ENCODE measurements at places on chromosomes 12 and 14.
A peak's percentile ranks its signal among the peaks of the same experiment; 100 is the strongest.

GRCh38 chr14:34937442-34937841 lies 45.4 kb upstream of the SRP54 start:
- H3K27ac ChIP-seq, result no peak overlapping the region
- H3K4me3 ChIP-seq, result no peak overlapping the region

DNA sequence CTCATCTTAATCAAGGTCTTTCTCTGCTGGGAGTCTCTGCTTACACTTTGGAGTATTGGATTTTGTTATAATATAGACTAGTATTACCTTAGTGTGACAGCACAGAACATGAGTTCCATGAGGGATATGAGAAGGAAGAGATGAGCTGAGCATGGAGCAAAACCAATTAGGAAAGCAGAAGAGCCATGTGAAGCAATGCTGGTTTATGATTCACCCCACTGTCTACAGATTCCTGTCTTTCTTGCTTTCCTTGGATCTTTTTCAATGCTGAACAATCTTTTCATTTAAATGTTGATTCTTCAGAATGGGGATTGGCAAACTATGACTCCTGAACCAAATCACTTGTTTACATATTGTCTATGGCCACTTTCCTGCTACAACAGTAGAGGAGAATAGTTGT lies 70.4 kb upstream of the KITLG start:
- no peaks in the 10 kb centered on the region for H3K4me1 ChIP-seq
- no peak for DNase-seq
- H3K4me3 ChIP-seq, result no peak overlapping the region
- no peak overlapping the region for H3K27ac ChIP-seq
- no peaks in the 10 kb centered on the region for H3K27me3 ChIP-seq

GRCh38 chr12:52971679-52972329 lies 22.9 kb downstream of the KRT18 start:
- H3K4me3 ChIP-seq, result no peak overlapping the region
- no peaks in the 10 kb centered on the region for H3K27me3 ChIP-seq
- no peak for DNase-seq
- no peak overlapping the region for H3K27ac ChIP-seq
- no peaks in the 10 kb centered on the region for H3K36me3 ChIP-seq

- H3K27me3 ChIP-seq, result no peaks in the 10 kb centered on the region
- DNase-seq, result no peak
- H3K27ac ChIP-seq, result no peak overlapping the region
- H3K36me3 ChIP-seq, result no peaks in the 10 kb centered on the region
- no peaks in the 10 kb centered on the region for H3K4me1 ChIP-seq
Measured at GRCh38 chr14:91728616-91729183, 3.2 kb downstream of the CATSPERB start.

DNA sequence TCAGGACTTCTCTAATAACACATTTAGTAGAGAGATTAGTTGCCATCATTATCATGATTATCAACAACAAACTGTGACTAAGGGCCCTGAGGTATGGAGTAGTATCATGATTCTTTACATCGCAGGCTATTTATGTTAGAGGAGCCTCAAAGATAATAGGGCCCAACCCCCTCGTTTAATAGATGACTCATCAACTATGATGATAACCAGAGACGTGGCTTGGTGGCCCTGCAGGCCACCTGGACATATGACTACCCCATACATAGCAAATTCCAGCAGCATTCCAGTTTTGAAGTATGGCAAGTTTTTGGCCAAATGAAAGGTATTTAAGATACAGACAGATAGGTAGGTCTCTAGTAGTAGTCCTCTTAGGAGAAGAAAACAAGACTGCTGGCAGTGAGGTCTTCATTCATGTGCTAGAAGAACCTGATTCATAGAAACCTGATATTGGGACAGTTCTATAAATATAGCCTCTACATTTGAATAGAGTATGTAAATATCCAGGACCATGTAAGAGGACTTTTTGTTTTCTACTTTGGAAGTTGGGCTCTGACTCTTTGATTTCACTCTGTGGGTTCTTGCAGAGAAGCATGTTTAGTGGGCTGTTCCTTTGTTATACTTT lies 5.6 kb downstream of the RIC8B start:
- H3K27ac ChIP-seq, result no peak overlapping the region
- H3K4me3 ChIP-seq, result no peak overlapping the region
- H3K27me3 ChIP-seq, result no peaks in the 10 kb centered on the region
- H3K36me3 ChIP-seq, result peaks cover 5% of the 10 kb centered on the region
- peaks cover 3% of the 10 kb centered on the region for H3K4me1 ChIP-seq

DNA sequence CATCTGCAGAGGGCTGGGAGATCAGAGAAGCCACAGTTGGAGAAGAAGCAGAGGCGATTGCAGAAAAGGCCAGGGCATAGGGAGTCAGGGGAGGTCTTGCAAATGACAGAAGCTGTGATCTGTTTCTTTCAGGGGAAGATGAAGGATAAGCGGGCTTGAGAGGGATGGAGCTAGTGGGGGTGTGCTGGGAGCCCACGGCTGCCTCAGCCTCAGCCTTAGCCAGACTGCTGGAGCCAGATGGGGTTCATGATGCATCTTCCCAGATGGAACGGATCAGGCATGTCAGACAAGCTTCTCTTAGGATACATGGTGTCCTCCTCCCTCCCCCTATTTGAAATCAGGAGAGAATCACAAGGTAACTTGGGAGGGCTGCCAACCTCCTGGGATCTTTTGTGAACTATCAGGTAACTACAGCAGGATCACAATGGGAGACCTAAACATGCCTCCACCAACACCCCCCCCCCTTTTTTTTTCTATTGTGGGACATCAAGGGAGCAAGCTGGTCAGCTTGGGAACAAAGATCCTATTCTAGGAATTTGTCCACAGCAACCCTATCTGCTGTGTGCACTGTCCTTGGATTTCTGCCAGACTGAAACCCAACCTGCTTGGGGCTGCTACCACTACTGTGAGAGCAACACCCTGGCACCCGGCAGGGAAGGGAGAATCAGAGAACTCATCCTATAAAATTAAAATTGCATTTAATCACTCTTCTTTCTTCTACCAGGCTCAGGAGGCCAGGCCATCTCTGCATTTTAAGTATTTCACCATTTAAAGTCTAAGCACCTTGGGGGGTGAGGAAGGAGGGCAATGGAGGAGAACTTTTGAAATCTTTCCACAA lies 10.7 kb upstream of the ATP2A2 start:
- H3K4me3 ChIP-seq, result no peak overlapping the region
- peak; percentile 18 for DNase-seq
- no peak overlapping the region for H3K27ac ChIP-seq
- H3K27me3 ChIP-seq, result no peaks in the 10 kb centered on the region
- peaks cover 2% of the 10 kb centered on the region for H3K4me1 ChIP-seq

DNA sequence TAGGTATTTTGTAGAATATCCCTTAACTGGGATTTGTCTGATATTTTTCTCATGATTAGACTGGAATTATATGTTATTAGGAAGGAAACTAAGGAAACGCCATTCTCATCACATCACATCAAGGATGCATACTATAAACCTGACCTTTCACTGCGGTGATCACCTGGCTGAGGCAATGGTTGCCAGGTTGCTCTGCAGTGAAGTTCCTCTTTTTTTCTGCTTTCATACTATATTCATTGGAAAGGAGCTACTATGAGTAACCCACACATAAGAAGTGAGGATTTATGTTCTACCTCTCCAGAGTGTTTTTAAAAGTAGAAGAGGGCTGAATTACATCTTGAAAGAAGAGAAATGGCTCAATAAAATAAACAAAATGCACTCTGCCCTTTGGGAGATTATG lies 31.0 kb upstream of the GRIP1 start:
- no peak overlapping the region for H3K4me3 ChIP-seq
- no peaks in the 10 kb centered on the region for H3K36me3 ChIP-seq
- no peak for DNase-seq
- no peak overlapping the region for H3K27ac ChIP-seq
- H3K4me1 ChIP-seq, result no peaks in the 10 kb centered on the region
- no peaks in the 10 kb centered on the region for H3K27me3 ChIP-seq

- H3K36me3 ChIP-seq, result no peaks in the 10 kb centered on the region
- H3K27me3 ChIP-seq, result no peaks in the 10 kb centered on the region
- H3K27ac ChIP-seq, result no peak overlapping the region
- no peaks in the 10 kb centered on the region for H3K4me1 ChIP-seq
- no peak for DNase-seq
- no peak overlapping the region for H3K4me3 ChIP-seq
Measured at GRCh38 chr12:131637986-131638385, 72.9 kb upstream of the SFSWAP start.

DNA sequence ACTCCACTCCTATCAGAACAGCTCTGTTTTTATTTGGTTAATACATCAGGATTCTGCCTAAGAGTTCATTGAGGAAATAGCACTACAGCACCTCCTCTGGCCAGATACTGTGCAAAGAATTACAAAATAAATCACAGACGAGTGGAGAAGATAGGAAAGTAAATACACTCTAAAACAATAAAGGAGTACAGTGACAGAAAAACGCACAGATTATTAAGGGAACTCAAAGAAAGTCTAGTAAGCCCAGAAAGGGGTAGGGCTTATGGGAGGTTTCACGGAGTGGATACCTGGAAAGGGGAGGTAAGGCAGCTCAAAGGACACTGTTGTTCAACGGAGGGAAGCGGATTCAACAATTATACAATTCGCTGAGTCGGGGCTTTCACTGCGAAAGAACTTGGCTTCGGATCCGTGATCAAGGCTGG lies 5.5 kb downstream of the OR10AD1 start:
- peak overlapping the region; percentile 47 for H3K4me3 ChIP-seq
- H3K4me1 ChIP-seq, result peaks cover 6% of the 10 kb centered on the region
- peak; percentile 76 for DNase-seq
- H3K36me3 ChIP-seq, result no peaks in the 10 kb centered on the region
- no peaks in the 10 kb centered on the region for H3K27me3 ChIP-seq
- H3K27ac ChIP-seq, result peak overlapping the region; percentile 98

DNA sequence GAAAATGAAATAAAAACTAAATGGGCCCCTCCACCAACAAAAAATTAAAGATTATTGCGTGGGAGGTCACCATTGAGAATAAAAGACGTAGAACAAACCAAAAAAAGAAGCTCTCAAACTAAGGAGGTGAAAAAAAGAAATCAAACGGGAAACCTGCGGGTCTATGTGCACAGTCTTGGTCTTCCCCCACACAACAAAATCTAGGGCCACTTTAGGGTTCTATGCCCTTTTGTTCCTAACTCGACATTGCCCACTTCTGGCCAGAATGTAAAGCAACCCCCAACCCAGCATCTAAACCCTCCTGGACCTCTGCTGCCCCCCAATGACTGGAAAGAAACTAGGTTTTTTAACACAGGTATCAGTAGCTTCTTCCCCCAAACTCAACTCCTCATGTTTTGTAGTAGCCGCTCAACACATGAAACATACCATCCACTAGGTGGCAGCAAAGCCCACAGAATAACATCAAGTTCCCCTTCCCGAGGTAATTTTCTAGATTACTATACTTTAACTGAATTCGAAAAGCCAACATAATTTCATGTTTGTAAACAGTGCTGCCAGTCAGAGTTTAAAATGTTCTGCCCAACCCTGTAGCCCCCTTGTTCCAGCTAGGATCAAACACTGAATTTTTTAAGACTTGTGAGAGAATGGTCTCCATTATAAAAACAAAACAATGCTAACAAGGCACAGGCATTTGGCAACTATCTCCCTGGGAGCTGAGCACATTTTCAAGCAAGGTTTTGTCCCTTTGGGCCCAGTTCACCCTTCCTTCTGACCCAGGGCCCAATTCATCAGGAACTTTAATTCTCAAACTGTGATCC lies 18.7 kb downstream of the DAD1 start:
- peak; percentile 94 for DNase-seq
- no peak overlapping the region for H3K4me3 ChIP-seq
- H3K27ac ChIP-seq, result no peak overlapping the region
- H3K36me3 ChIP-seq, result peaks cover 49% of the 10 kb centered on the region
- H3K27me3 ChIP-seq, result no peaks in the 10 kb centered on the region
- H3K4me1 ChIP-seq, result peaks cover 4% of the 10 kb centered on the region

- H3K4me1 ChIP-seq, result peaks cover 8% of the 10 kb centered on the region
- no peaks in the 10 kb centered on the region for H3K36me3 ChIP-seq
- DNase-seq, result no peak
- no peak overlapping the region for H3K4me3 ChIP-seq
- no peak overlapping the region for H3K27ac ChIP-seq
Measured at GRCh38 chr12:89932954-89933353, 224.3 kb upstream of the ATP2B1 start.

DNA sequence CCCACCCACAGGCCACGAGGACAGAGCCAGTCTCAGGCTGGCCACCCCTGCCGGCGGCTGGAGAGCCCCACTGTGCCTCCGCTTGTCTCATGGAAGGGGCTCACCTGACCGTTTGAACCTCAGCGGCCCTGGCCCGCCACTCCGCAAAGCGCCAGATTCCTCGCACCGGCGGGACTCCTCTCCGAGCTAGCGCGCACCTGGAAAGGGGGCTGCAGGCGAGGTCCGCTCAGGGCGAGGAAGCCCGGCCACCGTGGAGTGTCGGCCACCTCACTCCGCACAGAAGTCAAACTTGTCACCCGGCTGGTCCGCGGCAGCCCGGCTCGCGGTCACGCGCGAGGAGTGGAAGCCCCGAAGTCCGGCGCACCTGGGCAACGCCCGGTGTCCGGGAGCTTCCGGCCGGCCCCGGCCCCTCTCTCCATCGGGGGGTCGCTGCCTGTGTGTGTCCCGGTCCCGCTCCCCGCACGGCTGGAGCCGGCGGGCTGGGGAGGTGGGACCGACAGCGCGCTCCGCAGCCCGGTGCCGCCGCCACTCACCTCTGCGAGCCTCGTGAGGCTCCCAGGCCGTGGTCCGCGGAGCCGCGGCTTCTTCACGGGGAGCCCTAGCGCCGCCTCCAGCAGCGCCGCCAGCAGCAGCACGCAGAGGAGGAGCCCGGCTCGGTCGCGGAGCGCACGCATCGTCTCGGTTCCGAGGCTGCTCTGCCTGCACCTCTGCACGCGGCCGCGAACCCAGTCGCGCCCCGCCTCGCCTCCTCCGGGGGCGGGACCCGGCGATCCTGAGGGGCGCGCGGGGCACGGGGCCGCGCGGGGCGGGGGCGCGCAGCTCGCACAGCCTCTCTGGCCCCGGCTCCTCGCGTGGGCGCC lies at the start of gene ISM2:
ISM2 (minus strand) TSS at position 697 of the 860 bp plus-strand sequence; CDS start at position 674, 23 bp downstream.
- DNase-seq, result peak; percentile 11
- H3K4me3 ChIP-seq, result peak within 1 kb of the TSS; percentile 49
- no peaks in the 10 kb centered on the region for H3K27me3 ChIP-seq
- no peak within 1 kb of the TSS for H3K27ac ChIP-seq
- H3K36me3 ChIP-seq, result no peaks in the 10 kb centered on the region
- no peaks in the 10 kb centered on the region for H3K4me1 ChIP-seq
